NCI-H1092 treated with DMSO at 0.1 percent for 48 hours (cell line): ENCODE measurements at places on chromosomes 1 and 21.
A peak's percentile ranks its signal among the peaks of the same experiment; 100 is the strongest.

DNA sequence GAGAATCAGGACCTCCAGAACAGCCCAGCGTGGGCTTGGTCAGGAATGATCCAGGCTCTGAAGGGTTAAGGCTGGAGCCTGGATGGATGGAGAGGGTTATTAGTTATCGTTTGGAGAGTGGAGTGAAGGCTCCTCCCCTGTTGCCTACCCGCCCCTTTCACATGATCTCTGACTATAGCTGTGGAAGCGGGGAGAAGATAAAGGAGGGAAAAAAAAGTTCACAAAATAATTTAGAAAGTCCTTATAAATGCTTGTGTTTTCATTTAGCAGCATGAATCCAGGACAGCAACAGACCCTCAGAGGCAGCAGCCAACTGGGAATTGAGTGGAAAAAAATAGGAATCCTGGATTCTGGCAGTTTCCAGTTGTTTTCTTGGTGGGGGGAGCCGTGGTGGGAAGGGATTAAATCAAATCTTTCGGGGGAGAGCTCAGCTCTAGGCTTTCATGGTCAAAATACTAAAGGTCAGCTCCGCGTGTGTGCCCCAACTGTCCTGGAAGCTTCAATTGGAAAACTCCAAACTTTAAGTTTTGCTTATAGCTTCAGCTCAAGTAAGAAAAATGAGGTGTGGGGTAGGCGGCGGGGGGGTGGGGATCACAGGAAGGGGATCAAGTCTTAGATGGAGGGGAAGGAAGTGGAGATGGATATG is 595 bp upstream of the DDR2 start:
- DNase-seq = no peak

GRCh38 chr1:184669391-184669790 is 85.3 kb downstream of the EDEM3 start:
- no peak for DNase-seq

DNA sequence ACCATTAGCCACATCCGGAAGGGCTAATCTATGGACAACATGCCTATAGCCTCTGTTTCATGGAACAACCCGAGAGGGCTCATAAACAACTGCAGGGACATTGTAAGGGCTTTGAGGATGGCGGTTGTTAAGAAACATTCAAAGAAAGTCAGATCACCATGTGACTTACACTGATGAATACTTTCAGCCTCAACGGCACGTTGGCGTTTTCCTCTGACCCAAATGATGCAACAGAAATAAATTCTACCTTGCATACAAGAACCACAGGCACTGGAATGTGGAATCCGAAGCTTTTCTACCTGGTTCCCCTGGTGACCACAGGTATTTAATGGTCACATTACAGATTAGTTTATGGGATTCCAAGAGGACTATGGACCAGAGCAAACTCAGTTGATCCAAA is 107.0 kb downstream of the CLIC6 start:
- DNase-seq = no peak

- no peak for DNase-seq
Measured at GRCh38 chr1:219189021-219189824, 15.5 kb downstream of the LYPLAL1 start.

GRCh38 chr21:33133892-33134291 is 64.0 kb downstream of the OLIG1 start:
- DNase-seq = no peak

- DNase-seq = peak; percentile 70
Measured at GRCh38 chr1:21782349-21782867, 541 bp downstream of the USP48 start.

- DNase-seq = no peak
Measured at GRCh38 chr21:27502801-27503200, 535.9 kb upstream of the ADAMTS5 start.

- no peak for DNase-seq
Measured at GRCh38 chr1:14994841-14995437, 158.6 kb upstream of the TMEM51 start.

GRCh38 chr1:200627575-200628222 is 7.1 kb upstream of the KIF14 start:
- DNase-seq = no peak

- no peak for DNase-seq
Measured at GRCh38 chr1:204282761-204283221, 69.0 kb upstream of the GOLT1A start.

DNA sequence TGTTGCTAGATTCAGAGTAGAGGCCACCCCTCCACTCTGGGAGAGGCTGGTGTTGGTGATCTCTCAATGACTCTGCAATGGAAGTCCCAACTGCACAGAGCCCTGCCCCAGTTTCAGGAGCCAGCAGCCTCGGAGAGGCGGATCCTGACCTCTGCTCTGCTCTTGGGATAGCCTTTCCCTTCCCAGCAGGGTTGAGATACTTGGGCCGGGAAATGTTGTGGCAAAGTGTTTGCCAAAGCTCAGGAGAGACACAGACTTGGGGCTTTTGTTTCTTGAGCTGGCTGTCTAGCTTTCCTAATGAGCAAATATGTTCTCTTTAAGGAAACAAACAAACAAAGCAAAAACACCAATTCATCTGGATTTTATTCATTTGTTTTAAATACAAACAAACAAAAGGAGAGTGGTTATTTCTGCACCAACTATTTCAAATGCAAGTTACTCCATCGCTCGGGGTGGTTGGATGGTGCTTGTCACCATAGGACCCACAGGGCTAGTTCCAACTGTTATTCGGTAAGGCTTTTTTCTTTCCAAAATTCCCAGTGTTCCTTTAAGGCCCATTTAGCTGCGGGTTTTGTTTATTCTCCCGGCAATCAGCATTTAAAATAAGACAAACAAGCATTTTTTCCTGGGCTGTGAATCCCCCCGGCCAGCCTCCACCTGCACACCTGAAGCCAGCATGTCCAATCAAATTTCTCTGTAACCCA is 193.9 kb upstream of the LMO4 start:
- DNase-seq = no peak

GRCh38 chr1:22521692-22522091 is 41.6 kb upstream of the EPHA8 start:
- no peak for DNase-seq
